Left ventricle myocardium superior (tissue), 1 donor: ENCODE measurements at places on chromosomes 2 and 18. TPM values are rescaled to one million over a fixed set of nuclear protein-coding genes. Genes with fewer than 3 reads are reported as not detected.

DNA sequence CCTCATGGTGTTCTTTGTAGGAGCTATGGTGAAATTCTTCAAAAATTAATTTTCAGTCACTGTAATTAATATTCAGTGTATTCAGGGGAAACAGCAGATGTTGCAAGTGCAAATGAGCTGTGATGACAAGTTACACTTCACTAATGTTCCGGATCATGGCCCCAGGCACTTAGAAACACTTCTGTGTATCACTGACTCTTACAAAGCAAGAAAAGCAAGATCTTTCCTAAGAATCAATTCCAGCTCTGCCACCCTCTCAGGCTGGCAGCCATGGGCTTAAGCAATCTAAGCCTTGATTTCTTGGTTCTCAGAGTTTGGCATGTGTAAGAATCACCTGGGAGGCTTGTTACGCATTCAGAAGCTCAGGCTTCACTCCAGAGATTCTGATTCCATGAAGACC lies 78.0 kb downstream of the MARCHF4 start:
- DNase-seq, result no peak

DNA sequence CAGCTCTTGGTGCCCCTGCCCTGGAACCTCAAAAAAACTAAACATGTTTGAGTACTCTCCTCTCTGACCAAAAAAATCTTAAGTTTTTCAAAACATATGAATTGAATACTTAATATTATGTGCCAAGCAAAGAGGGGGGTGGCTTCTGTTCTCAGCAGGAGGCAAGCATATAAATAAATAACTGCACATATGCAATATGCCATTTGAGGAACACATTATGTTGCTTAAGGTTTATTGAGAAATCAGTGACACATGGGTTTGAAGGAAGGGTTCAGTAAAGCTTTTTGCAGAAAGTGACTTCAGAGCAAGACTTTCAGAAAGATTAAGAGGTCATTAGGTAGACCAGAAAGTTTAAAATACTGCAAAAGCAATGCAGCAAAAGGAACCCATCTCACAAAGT lies 429.2 kb downstream of the TDRD15 start:
- no peak for DNase-seq

DNA sequence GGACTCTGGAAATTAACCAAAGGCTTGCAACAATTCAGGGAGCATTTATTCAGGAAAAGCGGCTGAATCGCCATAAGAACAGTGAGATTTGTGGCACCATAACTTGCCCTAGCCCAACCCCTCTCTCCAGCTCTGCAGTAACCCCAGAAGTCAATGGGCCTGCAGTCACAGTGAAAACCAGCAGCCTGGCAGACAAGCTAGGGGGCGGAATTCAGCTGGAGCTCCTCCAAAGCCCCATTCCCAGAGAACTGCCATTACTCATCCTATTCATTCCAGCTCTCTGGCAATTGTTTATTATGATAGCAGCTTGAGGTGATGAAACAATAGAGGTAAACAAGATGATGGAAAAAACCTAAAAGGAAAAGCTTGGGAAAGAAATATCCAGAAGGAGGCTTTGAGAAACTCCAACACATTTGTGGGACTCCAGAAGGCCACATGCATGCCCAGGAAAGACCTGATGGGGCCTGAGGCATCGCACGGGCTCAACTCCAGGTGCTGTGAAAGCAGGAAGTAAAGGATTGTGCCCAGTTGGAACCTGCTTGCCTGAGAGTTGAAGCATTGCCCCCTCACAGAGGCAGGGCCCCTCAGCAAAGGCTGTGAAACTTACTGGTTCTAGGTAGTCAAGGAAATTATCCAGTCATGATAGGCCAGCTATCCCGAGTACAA lies 126.7 kb downstream of the TWIST2 start:
- DNase-seq, result no peak

- DNase-seq, result peak; percentile 98
These were observed at the start of gene MAP3K2 for GRCh38 chr2:127387655-127388422. Gene MAP3K2, minus strand, starts transcription at chr2:127387975. Its CDS starts 44,846 bp downstream, at chr2:127343129.

ASB18 gene
- total RNA-seq, result 3.8 TPM

SFTPB gene
- 0.50 TPM for total RNA-seq
